ENCODE measurements at places on chromosomes 11 and 22.
A peak's percentile ranks its signal among the peaks of the same experiment; 100 is the strongest.

GRCh38 chr11:10257478-10257877 lies 36.5 kb downstream of the SBF2 start:
- DNase-seq: no peak

DNA sequence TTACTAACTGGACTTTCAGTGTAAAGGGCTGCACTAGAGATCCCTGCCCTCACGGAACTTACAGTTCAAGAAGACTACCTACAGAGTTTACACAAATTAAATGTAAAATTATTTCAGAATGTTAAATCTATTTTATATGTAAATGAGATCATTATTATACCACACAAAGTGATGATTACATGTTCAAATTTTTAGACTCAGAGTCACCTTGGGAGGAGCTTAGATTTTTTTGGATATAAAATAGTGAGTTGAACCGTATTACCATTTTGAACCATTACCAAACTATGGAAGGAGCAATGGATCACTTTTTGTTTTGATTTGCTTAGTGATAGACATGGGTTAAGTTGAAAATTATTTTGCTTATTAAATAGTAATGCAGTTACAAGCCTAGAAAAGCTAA lies 1.6 kb downstream of the IPO7 start:
- no peak for DNase-seq

GRCh38 chr11:134755535-134755934 lies 343.5 kb upstream of the B3GAT1 start:
- DNase-seq: no peak

DNA sequence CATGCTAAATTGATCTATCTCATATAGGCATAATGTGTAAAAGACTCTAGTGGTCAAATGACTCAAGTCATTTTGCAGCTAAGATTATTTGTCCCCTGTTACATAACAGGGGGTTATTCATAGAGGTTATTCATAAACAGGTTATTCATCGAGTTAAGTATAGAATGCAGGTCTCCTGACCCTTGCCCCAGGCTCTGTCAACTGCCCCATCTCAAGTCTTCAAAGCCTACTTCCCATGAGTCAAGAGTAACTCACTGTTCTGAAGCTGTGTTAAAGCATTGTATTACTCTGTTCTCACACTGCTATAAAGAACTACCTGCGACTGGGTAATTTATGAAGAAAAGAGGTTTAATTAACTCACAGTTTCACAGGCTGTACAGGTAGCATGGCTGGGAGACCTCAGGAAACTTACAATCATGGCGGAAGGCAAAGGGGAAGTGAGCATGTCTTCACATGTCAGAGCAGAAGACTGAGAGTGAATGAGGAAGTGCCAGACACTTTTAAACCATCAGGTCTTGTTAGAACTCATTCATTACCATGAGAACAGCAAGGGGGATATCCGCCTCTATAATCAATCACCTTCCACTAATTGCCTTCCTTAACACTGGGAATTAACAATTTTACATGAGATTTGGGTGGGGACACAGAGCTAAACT lies 226.2 kb upstream of the BLID start:
- DNase-seq: no peak

GRCh38 chr22:45799291-45799690 lies 127.7 kb downstream of the ATXN10 start:
- DNase-seq: no peak

GRCh38 chr11:121665206-121665838 lies 212.6 kb upstream of the SORL1-AS1 start:
- DNase-seq: no peak

GRCh38 chr11:85948884-85949283 lies 93.7 kb downstream of the CCDC83 start:
- DNase-seq: no peak

DNA sequence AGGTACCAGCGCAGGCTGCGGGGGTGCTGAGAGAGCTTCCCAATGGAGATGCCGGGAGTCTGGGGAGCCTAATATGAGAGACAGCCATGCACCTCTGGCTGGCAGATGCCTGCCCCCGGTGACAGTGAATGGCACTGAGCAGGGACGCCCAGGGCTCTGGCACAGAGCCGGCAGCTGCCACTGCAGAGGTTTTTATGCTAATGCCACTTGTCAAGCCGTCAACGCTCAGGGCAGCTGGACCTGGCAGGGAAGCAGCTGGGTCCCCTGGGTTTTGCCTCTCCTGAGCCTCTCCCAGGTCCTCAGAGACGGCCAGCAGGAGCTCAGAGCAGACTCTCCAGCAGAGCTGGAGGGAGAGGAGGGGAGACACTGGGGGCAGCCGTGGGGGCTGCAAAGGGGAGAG lies 573.6 kb downstream of the BUD13 start:
- no peak for DNase-seq

- no peak for DNase-seq
Measured at GRCh38 chr11:119634301-119634700, 94.7 kb downstream of the NECTIN1 start.

DNA sequence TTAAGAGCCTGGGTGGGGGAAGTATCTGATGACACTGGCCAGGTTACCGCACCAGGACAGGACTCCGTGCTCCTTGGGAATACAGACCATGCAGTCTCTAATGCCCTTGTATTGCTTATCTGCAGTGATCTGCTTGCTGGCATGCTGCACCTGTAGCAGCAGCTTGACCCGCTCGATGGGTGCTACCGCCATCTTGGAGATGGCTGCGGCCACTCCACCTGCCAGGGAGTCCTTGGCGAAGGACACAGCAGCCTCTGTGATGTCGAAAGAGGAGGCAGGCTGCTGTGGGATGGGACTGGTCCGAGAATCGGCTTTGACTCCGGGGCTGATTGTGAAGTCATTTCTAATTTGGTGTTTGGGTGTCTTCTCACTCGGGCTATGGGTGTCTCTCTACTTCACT lies 3.1 kb downstream of the WBP2NL start:
- peak; percentile 2 for DNase-seq

DNA sequence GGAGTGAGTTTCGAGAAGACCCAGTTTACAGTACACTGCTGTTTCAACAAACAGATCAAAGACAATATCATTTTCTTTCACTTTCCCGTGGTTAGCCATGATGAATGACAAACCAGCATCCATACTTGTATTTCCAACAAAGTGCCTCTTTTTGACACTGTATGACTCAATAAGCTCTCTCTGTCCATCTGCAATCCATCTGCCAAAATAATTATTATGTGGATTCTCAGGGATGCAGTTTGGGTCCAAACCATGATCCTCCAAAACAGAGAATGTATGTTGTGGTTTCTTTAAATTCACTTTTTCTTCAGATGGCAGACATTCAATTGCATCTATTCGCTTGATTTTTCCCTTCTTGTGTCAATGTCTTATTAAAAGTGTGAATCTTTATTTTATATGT lies 37.8 kb upstream of the RASD2 start:
- DNase-seq: no peak

GRCh38 chr11:2673250-2673610 lies 26.6 kb downstream of the KCNQ1OT1 start:
- DNase-seq: no peak

- no peak for DNase-seq
Measured at GRCh38 chr11:116138280-116138679, 634.1 kb upstream of the CADM1 start.

Data from HEK293T (cell line).